8988T (cell line): ENCODE measurements at places on chromosomes 2 and 18.

GRCh38 chr2:180360283-180360618, 353.2 kb upstream of the CWC22 start:
- DNase-seq, result no peak

GRCh38 chr2:241540771-241541561, 17.6 kb upstream of the BOK start:
- peak; percentile 87 for DNase-seq

- no peak for DNase-seq
These were observed 42.5 kb downstream of the CNGA3 start for GRCh38 chr2:98388601-98389250.

DNA sequence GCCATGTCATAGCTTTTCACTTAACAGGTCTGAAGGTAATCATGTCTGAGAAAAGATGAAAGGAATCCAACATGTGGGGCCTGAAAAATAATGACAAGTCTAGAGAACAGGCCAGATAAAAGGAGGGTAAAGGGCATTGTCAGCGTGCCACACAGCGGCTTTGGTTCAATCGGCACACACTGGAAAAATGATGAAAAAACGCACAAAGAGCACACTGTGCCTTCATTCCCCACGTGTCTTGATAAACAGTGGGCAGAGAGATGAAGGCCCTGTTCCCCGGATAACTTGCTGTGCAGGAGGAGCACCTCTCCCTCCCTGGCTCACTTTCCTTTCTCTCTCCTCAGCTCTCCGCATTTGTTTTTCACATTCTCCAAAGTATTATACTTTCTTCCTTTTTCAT, 766.3 kb downstream of the TDRD15 start:
- DNase-seq, result no peak

GRCh38 chr2:100281521-100282438, 40.5 kb downstream of the LONRF2 start:
- no peak for DNase-seq

DNA sequence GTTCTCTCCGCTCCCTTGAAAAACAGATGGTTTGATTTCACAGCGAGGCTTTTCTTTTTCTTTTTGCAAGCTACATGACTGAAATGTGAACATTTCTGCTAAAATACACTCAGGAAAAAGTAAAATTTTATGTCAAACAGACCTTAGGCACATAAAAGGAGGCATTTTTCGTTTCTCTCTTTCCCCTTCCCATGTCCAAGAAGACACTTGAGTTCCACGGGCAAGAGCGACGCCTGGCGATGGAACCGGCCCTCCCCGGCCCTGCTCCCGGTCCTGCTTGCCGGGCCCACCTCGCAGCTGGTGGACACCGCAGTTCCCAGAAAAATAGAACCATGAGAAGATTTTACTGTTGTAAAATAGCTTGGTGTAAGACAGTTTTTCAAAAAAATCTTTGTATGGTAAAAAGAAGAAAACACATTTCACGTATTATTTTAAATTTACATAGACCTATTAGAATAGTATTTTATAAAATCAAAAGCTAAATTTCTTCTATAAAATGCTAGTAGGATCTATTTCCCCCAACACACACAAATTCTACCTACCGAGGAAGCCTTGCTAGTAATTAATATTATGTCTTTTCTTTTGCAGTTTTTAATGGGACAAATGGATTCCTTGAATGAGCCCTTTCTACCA, 2.3 kb upstream of the ALKAL2 start:
- DNase-seq, result peak; percentile 72

DNA sequence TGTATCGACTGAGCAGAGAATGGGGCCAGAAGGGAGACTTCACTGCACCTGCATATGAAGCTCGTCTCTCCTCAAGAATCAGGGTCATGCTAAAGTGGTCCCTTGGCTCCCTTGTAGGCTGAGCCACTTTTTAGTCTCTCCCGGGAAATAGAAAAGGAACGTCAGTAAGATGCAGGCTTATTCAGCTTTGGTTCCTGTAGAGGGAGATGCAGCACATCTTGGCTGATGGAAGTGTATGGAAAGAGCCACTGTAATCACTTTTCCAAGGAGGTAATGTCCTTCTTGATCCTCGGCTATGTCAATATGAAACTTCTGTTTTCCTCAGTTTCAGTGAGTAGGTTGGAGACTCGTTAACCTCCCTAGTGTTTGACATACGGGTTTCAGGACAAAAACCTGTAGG, 235.2 kb downstream of the GCA start:
- no peak for DNase-seq

DNA sequence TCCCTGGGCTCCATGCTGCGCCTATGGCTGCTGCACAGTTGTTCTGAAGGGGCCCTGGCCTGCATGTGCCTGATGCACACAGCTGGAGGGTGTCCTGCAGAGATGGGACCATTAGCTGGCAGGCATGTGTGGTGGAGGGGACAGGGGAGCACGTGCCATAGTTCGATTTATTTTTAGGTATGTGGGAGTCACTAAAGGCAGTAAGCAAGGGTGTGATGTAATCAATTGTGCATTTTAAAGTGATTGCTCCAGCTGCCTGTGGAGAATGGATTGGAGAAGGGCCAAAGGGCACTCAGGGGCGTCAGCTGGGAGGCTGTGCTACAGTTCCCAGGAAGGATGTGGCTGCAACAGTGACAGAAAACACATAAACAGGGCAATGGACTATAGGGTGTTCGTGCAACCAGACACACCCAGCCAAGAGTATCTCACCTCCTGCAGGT, 205.1 kb downstream of the ARL4C start:
- no peak for DNase-seq

DNA sequence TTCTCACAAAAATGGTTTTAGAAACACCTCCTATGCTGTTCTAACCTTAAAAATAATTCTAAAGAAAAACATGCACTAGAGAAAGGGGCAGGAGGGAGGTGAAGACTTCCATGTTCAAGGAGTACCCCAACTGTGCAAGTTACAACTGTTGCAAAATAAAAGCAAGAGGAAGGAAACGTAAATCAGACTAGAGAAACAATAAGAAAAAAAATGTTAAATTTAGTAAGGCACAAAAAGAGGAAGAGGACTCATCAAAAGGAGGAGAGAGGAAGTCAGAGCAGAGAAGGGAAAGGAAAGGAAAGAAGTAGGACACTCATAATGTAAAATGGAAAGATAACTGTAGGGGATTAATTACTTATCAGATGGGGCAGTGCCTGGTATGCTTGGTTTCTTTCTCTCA, 34.1 kb downstream of the RAPH1 start:
- DNase-seq, result no peak

- no peak for DNase-seq
These were observed 223.8 kb upstream of the FN1 start for GRCh38 chr2:215659650-215660049.

DNA sequence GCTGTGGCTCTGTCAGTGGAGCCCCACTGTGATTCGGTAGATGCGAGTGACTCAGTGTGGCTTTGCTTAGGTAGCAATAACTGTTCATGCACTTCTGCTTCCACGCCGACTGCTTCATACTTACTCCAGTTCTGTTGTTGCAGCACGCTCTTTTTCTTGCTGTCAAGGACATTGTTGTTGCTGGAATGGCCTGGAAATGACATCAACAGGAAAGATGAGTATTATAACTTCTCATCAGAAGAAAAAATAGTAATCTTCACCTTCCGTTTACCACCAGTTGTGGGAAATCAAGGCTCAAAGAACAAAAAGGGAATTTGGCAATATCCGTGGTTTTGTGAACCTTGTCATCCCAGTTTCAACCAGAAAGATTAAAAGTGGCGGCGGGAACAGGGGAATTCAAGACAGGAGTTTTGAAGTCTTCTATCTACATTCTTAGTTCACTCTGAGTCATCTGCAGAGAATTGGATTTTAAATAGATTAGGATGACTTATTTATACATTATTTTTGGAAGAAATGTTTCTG, 8.3 kb downstream of the TM4SF20 start:
- DNase-seq, result no peak

DNA sequence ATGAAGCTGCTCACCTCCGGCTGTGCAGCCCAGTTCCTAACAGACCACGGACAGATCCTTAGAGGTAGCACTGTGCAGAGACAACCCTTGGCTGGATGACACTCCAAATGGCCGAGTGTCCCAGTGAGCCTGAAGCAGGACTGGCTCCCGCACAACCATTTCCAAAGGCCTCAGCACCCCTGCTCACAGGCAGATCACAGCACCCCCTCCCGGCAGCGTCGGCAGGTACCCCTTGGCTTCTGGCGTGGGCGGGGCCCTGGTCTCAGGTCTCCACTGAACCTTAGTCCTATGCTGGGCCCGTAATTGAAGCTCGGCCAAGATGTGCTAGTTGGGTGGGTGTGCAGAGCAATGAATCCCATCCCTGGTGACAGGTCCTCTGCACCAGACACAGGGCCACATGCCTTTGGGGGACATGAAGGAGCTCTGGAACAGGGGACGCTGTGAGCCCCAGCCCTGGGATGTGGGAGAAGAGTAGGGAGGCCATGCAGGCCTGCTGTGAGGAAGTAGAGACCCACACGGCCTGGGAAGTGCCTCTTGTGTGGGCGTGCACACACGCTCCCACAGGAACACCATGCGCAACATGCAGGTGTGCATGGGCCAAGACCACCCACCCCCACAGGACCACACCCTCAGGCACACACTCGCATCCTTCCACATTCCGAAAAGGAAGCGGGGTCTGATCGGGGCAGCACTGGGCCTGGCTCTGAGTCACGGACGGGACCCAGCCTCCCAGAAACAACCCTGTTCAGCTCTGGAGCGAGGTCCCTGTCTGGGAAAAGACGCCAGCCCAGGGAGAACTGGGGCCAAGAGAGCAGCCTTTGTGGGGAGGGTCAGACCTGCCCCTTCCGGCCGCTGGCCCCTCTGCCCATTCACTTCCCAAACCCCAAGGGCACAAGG, 2.8 kb downstream of the DUSP2 start:
- no peak for DNase-seq

GRCh38 chr2:70570041-70570661, 16.5 kb upstream of the TGFA start:
- peak; percentile 35 for DNase-seq

DNA sequence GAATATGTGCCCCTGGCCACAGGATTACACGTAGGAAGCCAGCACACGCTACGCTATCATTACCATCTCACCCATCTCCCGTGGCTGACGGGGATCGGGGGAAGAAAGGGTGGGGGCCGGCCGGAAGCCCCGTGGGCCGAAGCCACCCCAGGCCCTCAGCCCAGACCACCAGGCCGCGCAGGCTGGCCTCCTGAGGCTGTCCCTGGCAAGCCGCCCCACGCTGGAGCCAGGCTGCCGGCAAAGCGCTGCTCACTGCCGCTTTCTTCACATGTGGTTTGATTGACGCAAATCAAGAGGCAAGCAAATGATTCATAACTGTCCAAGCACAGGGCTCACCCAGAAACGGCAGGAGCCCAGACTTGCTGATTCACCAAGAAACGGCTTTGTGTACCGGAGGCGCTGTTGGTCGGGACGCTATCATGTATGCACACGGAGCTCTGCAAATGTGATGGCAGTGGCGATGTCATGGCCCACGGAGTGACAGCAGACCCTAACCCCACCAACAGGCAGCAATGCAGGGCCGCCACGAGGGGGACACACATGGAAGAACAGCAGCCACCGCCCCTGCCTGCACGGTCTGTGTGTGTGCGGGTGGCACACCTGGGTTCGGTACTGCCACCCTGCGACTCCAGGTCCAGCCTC, 125.7 kb downstream of the HDAC4 start:
- DNase-seq, result peak; percentile 66

GRCh38 chr2:113034016-113034415, 18.7 kb downstream of the IL36B start:
- DNase-seq, result no peak

DNA sequence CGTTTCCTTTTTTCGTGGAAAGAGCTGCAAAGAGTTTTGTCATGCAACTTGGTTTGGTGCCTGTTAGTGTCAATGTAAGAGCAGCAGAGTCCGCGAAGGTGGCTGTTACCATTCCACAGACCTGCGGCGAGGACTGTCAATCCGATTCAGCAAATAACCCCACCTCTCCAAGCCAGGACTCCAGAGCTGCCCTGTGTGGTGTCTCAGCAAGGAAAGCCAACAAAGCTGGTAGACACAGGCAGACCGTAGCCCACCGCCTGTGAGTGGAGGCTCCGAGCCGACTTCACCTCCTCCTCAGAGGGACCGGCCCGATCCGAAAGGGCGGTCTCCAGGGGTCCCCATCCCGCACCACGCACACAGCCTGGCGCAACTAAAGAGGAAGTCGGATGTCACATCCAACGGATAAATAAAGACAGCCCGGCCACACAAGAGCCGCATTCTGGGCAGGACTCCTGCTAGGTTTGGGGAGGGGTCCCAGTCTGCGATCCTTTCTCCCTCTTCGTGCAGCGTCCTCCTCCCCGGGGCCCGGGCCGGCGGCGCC, 819 bp downstream of the ANKRD44 start:
- DNase-seq, result no peak

DNA sequence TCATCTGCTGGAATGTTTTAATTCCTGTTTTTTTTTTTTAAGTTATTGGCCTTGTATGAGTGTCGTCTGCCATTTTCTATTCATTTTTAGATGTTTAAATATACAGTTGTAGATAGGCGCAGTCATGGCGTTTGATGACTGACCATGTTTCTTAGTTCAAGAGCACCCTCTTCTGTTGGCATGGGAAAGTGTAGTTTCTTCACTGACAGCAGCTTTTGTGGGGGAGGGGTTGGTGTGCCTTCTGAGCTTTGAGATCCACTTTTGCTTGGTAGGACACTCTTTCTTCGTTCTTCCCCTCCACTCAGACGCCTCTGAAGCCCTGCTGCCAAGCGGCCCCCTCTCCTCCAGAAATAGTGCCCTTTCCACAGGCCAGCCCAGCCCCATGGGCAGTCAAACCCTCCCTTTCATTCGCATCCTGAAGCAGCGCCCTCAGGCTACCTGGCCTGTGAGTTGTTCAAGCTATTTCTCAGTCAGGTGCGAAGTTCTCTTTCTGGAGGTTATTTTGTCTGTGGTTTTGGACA, 492.0 kb downstream of the TNS1 start:
- DNase-seq, result peak; percentile 29

- no peak for DNase-seq
These were observed 187.5 kb upstream of the NRXN1 start for GRCh38 chr2:51219468-51219867.

- DNase-seq, result no peak
These were observed 139.4 kb downstream of the CYRIA start for GRCh38 chr2:16526193-16526592.

DNA sequence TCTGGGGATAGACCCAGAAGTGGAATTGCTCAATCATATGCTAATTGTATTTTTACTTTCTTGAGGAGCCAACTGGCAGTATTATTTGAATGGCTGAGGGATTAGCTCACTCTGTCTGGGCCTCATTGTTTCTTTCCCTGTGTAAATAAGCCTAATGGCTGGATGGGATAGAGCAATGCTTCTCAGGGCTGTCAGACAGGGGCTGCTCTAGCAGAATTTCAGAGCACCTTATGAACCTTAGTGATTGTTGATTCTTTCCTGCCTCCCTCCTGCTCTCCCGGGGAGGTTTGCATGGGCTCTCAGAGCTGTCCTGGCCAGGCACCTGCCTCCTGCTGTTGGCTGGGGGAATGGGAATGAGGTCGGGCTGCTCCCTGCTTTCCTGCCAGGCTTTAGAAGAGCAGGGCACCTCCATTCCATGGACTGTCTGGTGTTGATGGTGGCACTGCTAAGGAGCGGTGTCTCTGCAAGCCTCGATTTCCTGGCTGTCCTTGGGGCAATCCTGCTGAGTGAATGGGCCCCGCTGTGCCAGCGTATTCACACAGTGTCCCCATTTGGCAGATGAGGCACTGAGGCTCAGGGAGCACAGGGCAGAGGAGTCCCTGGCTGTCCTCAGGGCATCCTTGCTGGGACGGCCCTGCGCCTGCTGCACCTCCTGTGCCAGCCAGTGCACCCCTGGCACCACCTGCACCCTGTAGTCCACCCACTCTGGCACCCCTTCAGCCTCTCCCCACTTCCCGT, 468.2 kb upstream of the HS6ST1 start:
- DNase-seq, result no peak
